ENCODE measurements at places on chromosomes 2 and 18.

GRCh38 chr18:79395308-79395640 is 456 bp upstream of the NFATC1 start:
- DNase-seq = no peak

GRCh38 chr18:50277942-50278341 is 3.4 kb downstream of the MBD1 start:
- DNase-seq = no peak

GRCh38 chr2:231482806-231483391 is 18.6 kb upstream of the NCL start:
- no peak for DNase-seq

DNA sequence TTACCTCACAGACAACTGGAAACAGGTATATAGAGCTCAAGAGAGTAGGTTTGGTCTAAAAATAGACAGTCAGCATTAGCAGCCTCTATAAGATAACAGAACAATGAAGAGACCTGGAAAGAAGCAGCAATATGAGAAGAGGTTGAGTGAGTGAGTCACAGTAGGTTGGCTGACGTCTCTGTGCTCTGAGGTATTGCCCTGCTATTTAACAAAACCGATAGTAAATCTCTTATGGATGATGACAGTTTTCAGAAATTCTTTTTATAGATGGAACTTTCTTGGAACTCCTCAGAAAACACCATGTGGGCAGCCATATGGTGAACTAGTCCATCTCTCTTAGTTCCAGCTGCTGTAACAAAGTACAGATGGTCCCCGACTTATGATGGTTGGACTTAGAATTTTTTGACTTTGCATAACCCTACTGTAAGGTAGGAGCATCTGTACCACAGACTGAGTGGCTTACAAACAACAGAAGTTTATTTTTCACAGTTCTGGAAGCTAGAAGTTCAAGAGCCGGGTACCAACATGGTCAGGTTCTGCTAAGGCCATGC is 123.5 kb downstream of the MBD2 start:
- no peak for DNase-seq

GRCh38 chr2:222693837-222694236 is 22.4 kb downstream of the MOGAT1 start:
- DNase-seq = no peak
